Tongue (tissue), 3 donors: ENCODE measurements at places on chromosomes 13 and 19. TPM values are rescaled to one million over a fixed set of nuclear protein-coding genes. Genes with fewer than 3 reads are reported as not detected.
A peak's percentile ranks its signal among the peaks of the same experiment; 100 is the strongest.

DNA sequence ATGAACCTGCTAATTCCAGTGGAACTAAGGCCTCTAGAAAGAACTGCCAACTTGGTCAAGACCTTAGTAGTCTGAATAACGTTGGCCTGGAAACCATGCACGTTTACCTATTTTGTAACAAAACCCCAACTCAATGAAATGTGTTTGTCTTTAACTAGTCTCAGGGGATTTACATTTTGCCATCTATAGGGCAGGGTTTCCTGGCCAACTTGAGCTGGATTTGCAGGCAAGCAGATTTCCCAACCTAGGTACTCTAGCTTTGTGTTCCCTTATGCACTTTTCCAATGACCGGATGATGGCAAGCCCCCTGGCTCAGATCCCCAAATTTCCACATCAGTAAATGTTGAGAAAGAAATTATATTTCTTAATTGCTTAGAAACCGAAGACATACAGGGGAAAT is 114.5 kb downstream of the IRS2 start:
- no peak for DNase-seq

- DNase-seq: peak; percentile 33
These were observed 102.5 kb downstream of the GADD45B start for GRCh38 chr19:2578391-2578890.

GRCh38 chr13:93147298-93147645 is 79.3 kb upstream of the GPC6 start:
- no peak for DNase-seq

DNA sequence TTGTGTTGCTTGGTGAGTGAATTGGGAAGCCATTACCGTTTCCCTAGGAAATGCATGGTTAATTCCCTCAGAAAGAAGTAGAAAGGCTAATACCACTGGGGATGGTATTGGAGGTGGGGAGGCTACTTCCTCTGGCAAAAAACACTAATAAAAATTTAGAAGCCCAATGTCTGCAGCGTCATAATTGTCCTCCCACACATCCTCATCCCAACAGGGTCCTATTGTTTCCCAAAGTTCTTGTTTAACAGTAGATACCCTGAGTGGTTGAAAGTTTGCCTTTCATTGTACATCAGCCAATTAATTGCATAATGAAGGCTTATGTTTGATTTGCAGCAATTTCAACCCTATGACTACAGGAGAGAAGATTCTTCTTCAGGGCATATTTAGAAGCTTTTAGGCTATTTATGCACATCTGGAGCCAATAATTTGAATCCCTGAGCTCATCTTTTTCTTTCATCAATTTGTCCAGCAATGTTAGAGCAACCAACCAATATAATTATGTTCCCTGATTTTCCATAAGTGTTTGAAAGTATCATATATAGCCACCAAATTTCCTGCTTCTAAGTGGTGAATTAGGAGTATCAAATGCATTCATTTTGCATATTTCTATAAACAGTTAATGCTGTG is 491.0 kb downstream of the SLITRK5 start:
- no peak for DNase-seq

DNA sequence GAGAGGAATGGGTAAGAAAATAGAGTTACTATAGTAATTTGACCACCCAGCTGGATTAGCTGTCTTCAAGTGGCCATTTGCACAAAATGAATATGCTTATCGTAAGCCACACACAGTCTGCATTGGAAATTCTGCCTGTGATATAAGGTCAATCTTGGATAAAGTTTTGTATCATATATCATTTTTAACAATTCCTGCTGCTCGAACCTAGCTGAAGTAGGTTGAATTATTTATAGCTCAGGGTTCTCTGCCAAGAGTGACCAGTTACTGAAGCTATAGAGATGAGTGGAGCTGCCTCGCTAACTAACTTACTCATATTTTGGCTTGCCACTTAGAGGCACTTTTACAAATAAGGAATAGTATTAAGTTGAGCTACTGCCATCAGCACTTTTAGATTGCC is 220.9 kb downstream of the RGCC start:
- peak; percentile 34 for DNase-seq

- no peak for DNase-seq
These were observed 33.9 kb upstream of the MBNL2 start for GRCh38 chr13:97188207-97188606.

DNA sequence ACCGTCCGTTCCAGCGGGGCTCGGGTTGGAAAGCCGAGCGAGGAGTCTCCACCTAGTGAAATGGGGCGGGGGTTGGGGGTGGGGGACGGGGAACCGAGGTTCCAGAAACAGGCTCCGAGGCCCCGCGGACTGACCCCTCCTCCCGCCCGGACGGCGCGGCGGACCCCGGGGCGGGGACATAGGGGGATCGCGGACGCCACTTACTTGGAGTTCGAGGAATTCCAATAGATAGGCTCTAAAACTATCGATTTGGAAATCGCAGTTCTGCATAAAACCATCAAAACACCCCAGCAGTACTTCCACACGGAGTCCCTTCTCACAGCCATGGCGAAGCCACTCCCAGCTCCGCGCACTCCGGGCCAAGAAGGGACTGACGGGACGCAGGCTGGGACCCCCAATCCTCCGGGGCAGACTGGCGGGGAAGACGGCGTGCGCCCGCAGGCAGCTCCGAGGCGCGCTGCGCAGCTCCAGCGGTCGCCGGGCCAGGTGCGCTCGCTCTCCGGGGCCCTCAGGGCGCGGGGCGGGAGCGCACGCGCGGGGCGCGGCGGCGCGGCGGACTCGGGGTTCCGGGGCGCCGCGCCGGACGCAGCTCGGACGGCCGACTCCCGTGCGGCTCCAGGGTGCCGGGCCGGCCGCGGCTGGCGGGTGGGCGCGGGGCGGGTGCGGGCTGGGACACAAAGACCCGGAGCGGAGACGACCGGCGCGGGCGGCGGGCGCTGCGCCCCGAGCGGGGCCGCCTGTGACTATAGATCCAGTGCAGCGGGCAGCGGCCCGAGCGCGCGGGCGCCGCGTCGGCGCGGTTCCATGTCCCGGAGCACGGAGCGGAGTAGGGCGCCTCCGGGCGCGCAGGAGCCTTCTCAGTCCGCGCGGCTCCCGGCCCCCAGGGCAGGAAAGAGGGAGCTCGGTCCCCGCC is 567 bp downstream of the EFNB2 start:
- peak; percentile 51 for DNase-seq

- peak; percentile 97 for DNase-seq
These were observed 46.4 kb downstream of the THSD1 start for GRCh38 chr13:52359534-52359933.

GRCh38 chr13:79663977-79664636 is 183.2 kb downstream of the NDFIP2 start:
- DNase-seq: no peak

GRCh38 chr13:71879129-71879535 is 12.1 kb upstream of the DACH1 start:
- DNase-seq: peak; percentile 64

GRCh38 chr13:79799059-79799867 is 318.3 kb downstream of the NDFIP2 start:
- DNase-seq: peak; percentile 76

DNA sequence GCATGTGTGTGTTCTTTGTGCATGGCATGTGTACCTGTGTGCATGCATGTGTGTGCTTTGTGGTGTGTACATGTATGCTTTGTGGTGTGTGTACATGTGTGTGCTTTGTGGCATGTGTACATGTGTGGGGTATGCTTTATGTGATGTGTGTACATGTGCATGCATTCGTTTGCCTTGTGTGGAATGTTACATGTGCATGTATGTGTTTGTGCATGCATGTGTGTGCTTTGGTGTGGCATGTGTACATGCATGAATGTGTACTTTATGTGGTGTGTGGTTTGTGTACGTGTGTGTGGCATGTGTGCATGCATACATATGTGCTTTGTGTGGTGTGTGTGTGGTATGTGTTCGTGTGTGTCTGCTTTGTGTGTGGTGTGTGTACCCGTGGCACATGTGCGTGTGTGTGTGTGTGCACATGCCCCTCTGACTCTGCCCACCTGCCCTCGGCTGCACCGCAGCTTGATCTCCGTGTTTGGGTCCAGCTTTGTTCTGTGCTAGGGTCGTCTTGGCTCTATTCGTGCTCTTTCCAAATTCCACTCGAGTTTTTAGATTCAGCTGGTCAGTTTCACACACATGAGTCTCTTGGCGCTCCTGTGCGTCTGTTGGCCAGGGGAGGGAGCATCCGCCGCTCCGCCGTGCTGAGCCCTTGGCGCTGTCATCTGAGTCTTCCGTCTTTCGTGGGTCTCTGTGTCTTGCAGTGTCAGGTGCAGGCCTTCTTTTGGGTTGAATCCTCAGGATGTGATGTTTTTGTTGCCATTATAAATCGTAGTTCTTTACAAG is 46.5 kb upstream of the TFDP1 start:
- DNase-seq: no peak

DNA sequence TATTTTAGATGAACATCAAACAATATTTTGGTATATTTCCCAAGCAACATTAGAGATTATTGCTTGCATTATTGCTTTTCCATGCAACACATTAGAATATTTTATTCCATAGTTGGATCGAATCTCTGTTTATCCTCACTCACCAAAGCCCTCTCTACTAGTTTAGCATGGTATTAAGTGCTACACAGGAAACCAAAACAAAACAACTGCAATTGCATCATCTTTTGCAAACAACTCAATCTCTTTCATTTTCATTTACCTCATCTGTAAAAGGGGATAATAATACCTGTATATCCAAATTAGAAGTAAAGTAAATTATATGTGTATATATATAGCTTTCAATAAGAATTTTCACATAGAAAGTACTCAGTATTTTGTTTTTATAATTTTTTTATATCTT is 147.8 kb upstream of the PCDH9 start:
- DNase-seq: no peak

DNA sequence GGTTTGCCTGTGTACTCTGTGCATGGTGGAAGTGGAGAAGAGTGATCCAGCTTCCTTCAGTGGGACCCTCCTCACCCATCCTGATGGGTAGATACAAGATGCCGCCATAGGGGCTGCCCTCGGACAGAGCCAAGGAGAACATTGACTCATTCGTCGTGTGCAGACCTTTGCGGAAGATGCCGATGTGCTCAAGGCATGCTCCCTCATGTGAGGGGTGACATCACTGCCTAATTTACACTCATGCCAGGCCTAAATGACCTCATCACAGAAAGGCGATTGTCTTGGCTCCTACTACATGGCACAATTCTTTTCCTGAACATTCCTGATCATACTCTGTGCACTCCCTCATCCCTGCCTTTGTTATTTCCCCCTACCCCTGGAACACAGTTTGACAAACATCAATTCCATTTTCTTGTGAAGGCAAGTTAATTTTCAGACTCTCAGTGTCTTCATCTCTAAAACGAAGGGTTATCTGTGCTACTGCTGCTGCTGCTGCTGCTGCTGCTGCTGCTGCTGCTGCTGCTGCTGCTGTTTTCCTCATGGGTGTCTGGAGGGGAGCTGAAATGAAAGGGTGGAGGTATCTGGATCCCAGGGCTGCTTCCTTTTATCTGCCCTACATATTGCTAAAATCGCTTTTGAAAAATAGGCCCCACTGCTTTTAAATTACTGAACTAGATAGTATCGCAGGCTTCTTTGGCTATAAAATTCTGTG is 146.5 kb upstream of the ARGLU1 start:
- DNase-seq: no peak

DNA sequence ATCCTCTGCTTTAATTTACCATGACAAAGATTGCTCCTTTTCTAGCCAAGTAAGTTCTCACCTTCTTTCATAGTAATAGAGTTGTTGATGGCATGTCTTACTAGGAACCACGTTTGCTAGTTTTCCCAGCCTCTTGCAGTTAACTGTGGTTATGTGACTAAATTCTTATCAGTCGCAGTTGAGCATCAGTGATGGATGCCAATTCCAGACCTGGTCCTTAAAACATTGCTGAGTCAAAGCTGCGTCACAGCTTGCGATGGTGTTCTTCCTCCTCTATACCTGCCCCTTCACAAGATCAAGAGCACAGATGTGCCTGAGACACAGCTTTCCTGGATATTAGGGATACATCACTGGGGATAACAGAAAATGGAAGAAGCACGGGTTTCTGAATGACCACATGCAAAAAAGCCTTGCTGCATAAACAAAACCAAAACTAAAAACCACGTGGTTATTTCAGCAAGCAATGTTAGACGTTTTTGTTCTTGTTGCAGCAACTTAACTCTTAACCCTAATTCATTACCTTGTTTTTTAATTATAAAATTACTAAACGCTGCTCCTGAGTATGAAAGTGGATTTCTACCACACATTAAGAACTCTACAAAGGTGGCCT is 97.6 kb upstream of the DACH1 start:
- DNase-seq: no peak

GRCh38 chr13:112636401-112636975 is 48.5 kb upstream of the TUBGCP3 start:
- no peak for DNase-seq

- no peak for DNase-seq
These were observed 5.6 kb downstream of the PCID2 start for GRCh38 chr13:113202912-113203311.

DNA sequence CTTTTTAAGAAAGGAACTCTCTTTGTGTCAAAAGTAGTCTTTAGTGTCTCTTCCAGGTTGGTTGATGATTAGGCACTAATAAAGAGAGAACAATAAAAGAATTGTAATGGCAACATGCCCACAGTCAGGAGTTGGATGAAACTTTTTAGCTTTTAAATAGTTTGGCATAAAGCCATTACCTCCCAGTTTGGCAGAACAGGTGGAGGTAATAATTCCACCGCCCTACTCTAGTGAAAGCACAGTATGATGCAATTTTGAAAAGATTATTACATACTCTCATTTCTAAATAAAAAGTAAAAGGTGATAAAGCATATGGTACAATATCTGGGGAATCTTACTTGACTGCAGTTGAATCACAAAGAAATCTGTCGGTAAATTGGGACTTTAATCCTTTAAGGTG is 497.6 kb downstream of the SUCLA2 start:
- no peak for DNase-seq

GRCh38 chr13:37382146-37382545 is 216.4 kb downstream of the POSTN start:
- no peak for DNase-seq

GRCh38 chr13:106232681-106233080 is 302.8 kb downstream of the EFNB2 start:
- DNase-seq: peak; percentile 24

GRCh38 chr13:93778548-93778947 is 551.9 kb downstream of the GPC6 start:
- no peak for DNase-seq

LYPD5 gene
- 1.6 TPM for total RNA-seq

ZNF20 gene
- 1.6 TPM for total RNA-seq

ZNF433 gene
- 11.9 TPM for total RNA-seq

FCHO1 gene
- total RNA-seq: 2.2 TPM

PSG11 gene
- total RNA-seq: not detected

ZNF813 gene
- 5.1 TPM for total RNA-seq

TMEM238 gene
- 4.2 TPM for total RNA-seq

LGALS7B gene
- total RNA-seq: 25.7 TPM

DACT3 gene
- 11.5 TPM for total RNA-seq

PEX11G gene
- total RNA-seq: 6.1 TPM

PRDX2 gene
- 304 TPM for total RNA-seq
